ENCODE measurements at places on chromosomes 5 and 9. TPM values are rescaled to one million over a fixed set of nuclear protein-coding genes. Genes with fewer than 3 reads are reported as not detected.

DNA sequence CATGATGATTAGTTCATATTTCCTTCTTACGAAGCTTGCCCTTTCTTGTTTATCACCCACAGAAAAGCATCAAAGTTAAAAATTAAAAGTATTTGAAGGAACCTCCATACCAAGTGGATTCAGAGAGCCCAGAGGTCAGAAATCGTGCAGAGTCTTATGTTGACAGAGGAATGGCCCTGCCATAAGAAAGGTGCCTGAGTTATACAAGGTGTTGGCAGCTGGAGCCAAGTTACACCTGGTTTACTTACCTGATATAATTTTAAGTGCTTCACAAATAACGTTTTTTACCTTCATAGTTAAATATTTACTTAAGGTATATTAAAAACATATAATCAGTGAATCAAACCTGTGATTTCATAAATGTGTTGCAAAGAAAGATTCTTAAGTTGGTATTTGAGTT is 42.3 kb upstream of the DHFR start:
- DNase-seq, result no peak

- no peak for DNase-seq
Observed at GRCh38 chr9:14524873-14525515, 168.2 kb downstream of the ZDHHC21 start.

COX7C gene
- total RNA-seq, result 701 TPM

GRCh38 chr9:124752967-124753366 is 18.1 kb downstream of the NR6A1 start:
- DNase-seq, result no peak

PAEP gene
- not detected for total RNA-seq

IFNA21 gene
- total RNA-seq, result not detected

DNA sequence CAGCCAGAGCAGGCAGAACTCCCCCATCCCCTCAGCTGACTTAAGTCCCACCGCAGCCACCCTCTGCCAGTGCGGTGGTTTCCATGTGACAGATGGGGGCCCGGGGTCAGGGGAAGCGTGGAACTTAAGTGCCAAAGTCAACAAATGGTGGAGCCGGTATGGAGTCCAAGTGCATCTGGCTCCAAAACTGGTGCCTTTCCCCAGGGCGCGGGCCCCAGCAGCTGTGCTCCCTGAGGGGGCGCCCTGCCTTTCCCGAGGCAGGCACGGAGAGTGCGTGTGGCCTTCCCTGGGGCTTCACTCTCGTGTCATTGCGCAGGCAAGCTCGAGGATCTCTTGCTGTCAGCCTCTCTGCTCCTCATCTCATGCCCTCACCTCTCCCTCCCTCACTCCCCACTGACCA is 33.8 kb downstream of the SLC46A2 start:
- no peak for DNase-seq

- DNase-seq, result no peak
Observed at GRCh38 chr5:83006683-83007283, 70.4 kb downstream of the TMEM167A start.

CA9 gene
- 2.9 TPM for total RNA-seq

GRCh38 chr9:73042155-73042554 is 89.3 kb upstream of the ALDH1A1 start:
- no peak for DNase-seq

GBGT1 gene
- 3.8 TPM for total RNA-seq

DNA sequence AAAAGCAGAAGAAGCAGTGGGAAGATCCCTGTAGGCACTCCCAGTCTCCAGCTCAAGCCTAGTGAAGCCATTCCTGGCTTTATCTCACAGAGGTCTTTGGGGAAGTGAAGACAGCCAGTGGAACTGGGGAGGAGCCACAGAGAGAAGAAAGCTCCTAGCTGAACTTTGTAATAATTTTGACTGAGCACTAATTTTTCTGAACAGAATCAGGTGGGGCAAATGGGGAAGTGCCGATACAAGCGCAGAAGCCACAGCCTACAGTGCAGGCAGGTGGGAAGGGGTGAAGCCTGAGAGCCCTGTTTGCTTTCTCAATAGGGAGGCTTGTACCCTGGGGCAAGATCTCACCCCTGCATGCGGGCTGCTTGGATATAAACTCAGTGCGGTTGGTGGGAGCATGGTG is 48.4 kb upstream of the SNAPC3 start:
- DNase-seq, result no peak

- DNase-seq, result no peak
Observed at GRCh38 chr5:113202287-113202686, 225.7 kb downstream of the DCP2 start.

DNA sequence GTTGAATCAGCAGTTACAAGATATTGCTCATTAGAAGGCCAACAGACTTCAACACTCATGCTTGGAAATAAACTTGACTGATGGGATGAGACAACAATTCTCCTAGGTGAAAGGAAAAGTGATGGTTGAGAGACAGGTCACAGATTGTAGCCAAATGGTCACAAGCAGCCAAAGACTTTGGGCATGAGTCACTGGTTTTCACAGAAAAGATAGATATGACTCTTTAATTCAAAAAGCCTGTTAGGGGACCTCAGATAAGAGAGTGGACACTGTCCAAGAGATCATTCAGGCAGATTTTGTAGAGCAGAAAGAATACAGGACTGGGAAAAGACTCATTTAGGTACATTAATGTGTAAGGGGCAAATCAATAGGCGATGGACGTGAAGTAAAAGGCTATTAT is 982.5 kb downstream of the MAT2B start:
- no peak for DNase-seq

GRCh38 chr5:127019928-127020327 is 10.4 kb downstream of the MARCHF3 start:
- no peak for DNase-seq

NUTM2G gene
- total RNA-seq, result not detected

ALDH1B1 gene
- 20.3 TPM for total RNA-seq

Measured in activated CD4-positive, alpha-beta T cell treated with anti-CD3 and anti-CD28 coated beads for 36 hours (primary cell).